Inflammatory macrophage (primary cell): ENCODE measurements at places on chromosomes 11 and 22.

GRCh38 chr22:28822930-28823551 is 22.7 kb upstream of the XBP1 start:
- no peak for DNase-seq

- no peak for DNase-seq
These were observed 23.2 kb downstream of the AMOTL1 start for GRCh38 chr11:94791216-94791889.

GRCh38 chr22:24431309-24432034 is 4.1 kb downstream of the ADORA2A start:
- no peak for DNase-seq

DNA sequence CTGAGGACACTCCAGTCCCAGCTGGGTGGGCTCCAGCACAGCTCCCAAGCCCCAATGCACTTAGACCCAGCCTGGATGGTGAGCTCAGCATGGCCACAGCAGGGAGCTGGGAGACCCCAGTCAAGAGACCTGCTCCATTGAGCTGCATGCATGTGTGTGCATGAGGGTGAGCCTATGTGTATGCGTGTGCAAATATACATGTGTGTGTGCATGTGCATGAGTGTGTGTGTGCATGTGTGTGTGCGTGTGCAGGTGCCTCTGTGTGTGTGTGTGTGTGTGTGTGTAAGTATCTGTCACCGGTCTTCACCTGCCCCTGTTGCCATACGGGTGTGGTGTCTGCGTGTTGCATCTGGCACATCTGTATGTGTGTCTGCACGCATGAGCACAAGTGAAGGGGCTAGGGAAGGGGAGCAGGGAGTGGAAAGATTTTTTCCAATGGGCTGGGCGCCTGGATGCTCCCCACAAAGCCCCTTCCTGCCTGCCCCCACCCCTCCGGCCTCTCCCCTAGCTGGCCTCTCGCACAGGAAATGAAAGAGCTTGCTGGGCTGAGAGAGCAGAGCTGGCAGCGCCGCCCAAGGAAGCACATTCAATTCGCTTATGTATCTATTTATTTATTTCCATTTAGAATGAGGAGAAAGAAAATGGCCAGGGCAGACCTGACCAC is 4.1 kb downstream of the TSPAN32 start:
- no peak for DNase-seq

- peak; percentile 51 for DNase-seq
These were observed 39.3 kb downstream of the SGSM1 start for GRCh38 chr22:24845041-24845898.

- DNase-seq, result no peak
These were observed 12.2 kb downstream of the DGCR2 start for GRCh38 chr22:19110064-19110458.

- DNase-seq, result no peak
These were observed 181.7 kb downstream of the EFCAB6 start for GRCh38 chr22:43630451-43630850.

- DNase-seq, result no peak
These were observed 5.0 kb upstream of the MDK start for GRCh38 chr11:46376258-46377050.

- DNase-seq, result peak; percentile 0
These were observed 2.9 kb downstream of the DGCR6L start for GRCh38 chr22:20316844-20317401.

DNA sequence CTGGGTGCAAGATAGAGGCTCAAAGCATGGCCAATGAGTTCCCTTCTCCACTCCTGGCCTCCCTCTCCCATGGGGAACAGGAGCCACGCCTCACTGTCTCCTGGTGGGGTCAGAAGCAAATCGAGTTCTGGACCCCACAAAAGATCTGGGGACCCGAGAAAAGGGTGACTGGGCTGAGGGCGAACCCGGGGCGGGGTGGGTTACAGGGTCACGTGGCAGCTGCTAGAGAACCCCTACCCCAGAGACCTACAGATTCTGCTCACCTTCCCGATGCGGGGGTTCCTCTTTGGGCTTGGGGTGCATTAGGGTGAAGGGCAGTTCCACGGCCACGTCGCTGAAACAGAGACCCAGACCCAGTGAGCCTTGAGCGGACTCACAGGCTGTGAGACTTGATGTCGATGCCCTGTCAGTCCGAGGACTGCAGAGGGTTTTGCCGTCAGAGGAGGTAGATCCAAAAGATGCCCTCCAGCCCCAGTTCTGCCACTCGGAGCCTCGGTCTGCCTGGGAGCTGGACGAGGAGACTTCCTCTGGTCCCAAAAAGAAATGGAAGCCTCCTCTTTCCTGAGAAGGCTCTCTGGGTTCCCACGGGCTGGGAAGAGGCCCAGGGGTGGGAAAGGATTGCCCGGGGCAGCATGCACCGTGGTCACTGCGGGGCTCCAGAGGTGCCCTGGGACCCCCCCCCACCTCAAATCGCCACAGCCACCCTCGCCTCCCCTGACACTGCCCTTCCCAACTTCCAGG is 28.2 kb downstream of the TPBGL start:
- DNase-seq, result no peak

DNA sequence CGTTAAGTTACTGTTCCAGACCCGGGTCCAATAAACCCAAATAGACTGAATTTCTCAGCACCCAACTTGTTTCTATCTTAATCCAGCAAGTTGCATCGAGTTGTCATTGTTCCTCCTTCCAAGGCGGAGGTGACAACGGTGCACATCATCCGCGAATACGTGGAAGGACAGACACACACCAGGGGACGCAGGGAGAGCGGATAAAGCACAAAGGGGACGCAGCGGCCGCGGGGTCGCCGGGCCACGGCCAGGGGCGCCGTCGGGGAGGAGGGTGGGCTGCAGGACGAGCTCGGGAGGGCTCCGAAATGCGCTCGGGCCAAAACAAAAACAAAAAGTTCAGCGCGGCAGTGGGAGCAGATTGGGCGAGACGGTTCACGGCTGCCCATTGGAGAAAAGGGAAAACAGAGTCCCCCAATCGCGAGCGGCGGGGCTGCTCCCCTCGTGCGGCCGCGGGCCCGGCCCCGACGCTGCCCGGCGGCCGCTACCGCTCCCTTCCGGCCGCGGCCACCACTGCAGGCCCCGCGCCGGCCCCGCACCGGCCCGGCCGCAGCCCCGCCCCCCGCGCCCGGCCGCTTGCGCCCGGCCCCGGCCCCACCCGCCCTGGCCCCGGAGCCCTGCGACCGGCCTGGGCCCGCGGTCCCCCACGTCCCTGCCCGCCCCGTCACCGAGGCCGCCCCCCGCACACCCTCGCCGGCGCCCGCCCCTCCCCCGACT is 518 bp downstream of the KMT5B start:
- DNase-seq, result peak; percentile 77

DNA sequence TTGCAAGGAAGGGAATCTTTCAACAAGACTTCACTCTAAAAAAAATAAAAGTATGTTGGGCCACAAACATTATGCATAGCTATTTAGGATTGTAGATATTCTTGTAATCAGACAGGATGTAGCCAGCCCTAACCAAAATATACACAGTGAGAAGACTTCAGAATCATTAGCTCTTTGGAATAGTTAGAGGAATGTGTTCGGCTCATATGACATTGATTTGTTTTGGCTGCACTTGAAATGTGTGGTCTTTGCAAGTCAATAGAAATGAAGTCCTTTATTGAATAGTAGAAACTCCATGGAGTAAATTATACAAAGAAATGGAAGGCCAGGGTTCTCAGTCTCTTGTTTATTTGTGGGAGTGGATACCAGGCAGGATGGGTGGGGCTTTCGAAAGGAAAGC is 692.1 kb downstream of the NTM start:
- no peak for DNase-seq

DNA sequence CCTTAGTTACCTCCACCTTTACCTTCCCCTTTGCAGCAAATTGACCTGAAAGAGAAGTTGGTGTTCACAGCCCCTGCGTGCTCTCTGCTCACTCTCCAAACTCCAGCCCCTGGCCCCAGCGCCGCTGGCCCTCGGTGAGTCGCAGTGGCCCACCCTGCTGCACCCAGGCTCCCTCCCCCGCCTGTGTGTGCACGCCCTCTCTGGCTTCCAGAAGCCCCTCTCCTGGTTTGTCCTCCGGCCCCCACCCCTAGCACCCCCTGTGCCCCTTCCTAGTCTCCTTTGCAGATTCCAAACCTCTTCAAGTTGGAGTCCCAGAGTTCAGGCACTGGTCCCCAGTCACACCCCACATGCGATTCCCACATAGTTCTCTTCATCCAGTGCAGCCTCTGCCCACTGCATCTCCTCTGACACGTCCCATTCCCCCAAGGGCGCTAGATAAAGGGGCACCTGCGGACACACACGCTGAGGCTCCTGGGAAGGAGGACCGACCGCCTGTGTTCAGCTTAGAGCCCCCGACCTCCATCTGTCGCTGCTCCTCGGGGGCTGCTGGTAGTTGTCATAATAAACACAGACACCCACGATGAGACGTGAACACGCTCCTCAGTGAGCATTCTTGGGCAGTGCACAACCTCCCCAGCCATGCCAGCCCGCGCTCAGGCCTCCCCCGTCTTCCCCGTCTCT is 1.5 kb upstream of the PHRF1 start:
- DNase-seq, result no peak

- no peak for DNase-seq
These were observed 3.8 kb downstream of the PCSK7 start for GRCh38 chr11:117228091-117228490.

GRCh38 chr11:85948884-85949283 is 93.7 kb downstream of the CCDC83 start:
- no peak for DNase-seq

DNA sequence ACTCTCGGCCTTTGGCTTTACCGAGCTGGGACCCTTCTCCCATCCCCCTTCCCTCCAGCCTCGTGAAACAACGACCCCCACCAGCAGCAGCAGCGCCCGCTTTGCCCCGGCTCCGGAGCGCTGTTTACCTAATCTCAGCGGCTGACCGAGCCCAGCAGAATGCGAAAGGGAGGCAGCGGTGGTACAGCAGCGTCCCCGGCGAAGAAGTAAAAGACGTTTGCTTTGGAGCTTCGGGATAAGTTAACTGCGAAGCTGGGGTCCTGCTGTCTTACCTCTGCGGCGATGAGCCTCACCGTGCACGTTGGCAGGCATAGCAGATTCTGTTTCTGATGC is 2.0 kb upstream of the LARGE1 start:
- DNase-seq, result no peak

DNA sequence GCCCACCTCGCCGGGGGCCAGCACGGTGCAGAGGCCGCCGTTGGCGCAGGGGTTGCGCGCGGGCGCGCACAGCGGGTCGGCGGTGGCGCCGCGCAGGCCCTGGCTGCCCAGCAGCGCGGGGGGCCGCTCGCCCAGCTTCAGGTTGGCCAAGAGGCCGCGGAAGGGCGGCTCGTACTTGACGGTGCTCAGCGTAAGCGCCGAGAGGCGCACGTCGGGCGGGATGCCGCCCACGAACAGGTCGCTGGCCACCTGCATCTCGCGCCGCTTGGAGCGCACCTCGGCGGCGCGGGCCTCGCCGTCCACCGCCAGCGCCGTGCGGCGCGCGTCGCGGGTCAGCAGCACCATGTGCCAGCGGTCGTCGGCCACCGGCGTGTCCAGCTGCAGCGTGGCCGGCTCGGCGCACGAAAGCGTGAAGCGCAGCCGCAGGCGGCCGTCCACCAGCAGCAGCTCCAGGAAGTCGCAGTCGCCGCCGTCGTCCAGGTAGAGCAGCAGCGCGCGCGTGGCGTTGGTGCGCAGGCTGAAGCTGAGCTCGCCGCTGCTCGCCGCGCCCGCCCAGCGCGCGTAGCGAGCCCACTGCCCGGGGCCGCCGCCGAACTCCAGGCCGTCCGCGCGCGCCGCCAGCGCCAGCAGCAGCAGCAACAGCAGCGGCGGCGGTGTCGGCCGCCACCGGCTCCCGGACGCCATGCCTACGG is 9.8 kb downstream of the NRXN2 start:
- no peak for DNase-seq

DNA sequence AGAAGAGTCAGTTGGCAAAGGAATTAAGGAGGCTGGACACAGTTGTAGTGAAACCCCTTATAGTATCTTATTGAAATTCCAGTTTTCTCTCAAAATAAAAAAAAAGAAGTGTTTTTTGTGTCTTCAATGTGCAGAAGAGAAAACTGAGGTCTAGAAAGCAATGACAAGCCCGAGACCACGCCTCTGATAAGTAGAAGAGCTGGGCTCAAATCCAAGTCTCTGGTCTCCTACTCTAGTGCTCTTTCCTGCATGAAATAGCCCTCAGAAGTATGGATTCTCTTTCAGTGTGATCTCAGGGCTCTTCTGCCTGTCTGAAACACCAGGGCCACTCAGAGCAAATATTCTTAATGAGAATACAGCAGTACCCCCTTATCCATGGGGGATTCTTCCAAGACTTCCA is 200.9 kb downstream of the KIF18A start:
- no peak for DNase-seq

- DNase-seq, result peak; percentile 53
These were observed 37.2 kb downstream of the CKAP5 start for GRCh38 chr11:46808799-46809431.

DNA sequence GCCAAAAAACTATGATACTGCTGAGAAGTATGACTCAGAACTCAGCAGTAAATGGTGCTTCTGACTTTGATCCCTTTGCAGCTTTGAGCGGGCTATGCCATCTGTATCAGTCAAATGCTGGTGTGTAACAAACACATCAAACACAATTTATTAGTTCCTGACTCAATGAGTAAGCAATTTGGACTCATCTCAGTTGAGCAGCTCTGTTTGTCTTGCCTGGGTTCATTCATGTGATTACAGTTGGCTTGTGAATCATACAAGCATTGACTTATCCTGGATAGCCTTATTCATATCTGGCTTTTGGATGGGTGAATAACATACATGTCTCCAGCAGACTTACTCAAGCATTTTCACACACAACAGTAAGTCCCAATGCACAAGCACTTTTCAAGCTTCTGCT is 858.8 kb downstream of the METTL15 start:
- no peak for DNase-seq

- no peak for DNase-seq
These were observed 44.0 kb upstream of the AKIP1 start for GRCh38 chr11:8867035-8867434.

- no peak for DNase-seq
These were observed 2.1 kb downstream of the TPCN2 start for GRCh38 chr11:69050592-69051380.

DNA sequence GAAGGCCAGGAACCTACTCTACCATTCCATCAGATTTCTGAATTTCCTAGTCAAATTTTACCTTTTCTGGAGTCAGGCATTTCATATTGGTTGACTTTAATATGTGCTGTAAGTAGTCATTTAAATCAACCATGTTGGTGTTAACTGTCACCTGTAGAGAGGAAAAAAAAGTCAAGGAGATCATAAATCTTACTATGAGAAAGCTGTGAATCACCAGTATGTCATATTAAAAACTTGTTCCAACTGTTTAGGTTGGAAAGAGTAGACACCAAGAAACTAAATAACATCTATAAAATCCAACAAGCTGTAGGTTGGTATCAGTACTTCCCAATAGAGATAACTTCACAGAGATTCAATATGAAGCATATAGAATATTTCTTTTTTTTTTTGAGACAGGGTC is 39.5 kb downstream of the COPB1 start:
- DNase-seq, result no peak

- DNase-seq, result no peak
These were observed 532.3 kb downstream of the SOX6 start for GRCh38 chr11:15824060-15824459.
